KBM-7 (cell line): ENCODE measurements at places on chromosomes 2 and 18.

DNA sequence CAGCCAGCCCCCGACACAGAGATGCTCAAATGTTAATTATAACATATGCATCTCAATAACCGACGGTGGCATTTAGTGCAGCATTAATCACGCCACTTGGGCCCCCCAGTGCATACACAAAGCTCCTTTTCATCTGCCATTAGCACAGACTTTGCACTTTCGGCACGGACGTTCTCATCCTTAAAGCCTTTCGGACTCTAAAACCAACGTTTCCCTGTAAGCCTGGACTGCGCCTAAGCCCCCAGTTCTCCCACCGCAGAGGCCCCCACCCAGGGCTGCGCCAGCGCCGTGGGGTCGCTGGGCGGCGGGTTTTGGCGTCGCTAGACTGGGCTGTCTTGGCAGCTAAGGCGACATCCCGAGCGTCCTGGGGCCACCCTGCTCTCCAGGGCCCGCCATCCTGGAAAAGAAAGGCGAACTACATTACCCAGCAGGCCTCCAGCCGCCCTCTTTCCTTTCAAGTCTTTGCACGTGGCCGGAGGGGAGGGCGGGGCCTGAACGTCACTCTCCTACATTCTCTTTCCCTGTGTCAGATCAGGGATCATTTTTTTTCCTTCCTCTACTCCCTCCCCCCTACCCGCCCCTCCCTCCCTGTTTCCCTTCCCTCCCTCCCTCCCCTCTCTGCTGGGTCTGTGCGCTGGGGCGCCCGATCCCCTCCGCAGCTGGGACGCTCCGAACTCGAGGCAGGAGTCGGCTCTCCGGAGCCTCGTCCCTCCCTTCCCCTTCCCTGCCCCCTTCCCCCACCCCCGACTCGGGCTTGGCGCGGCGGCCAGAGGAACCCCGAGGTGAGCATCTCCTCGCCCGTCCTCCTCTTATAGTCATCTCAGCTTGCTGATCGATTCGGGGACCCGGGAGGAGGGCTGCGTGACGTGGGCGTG lies at the start of gene CTIF:
TSS of gene CTIF (plus strand) at position 501 of the 875 bp plus-strand sequence. CDS start 80,535 bp downstream, outside the sequence.
- peak; percentile 94 for DNase-seq

DNA sequence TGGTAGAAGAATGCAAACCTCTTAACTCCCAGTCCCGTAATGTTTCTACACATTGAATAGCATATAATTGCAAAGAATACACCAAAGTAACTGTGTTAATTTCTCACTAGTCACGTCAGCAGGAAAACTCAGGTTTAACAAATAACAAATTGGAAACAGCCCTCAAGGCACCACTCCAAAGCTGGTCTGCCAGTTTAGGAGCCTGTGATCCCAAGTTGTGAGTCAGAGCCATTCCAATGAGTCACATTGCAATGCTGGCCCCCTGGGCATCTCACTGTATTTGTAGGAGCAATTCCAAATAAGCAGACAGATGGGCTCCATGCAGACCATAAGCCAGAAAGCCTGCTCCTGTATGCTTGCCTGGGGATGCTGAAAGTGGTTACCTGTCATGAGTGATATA lies 143.2 kb upstream of the SETBP1 start:
- DNase-seq, result no peak

- no peak for DNase-seq
Measured at GRCh38 chr2:187577310-187577709, 23.1 kb upstream of the TFPI start.

DNA sequence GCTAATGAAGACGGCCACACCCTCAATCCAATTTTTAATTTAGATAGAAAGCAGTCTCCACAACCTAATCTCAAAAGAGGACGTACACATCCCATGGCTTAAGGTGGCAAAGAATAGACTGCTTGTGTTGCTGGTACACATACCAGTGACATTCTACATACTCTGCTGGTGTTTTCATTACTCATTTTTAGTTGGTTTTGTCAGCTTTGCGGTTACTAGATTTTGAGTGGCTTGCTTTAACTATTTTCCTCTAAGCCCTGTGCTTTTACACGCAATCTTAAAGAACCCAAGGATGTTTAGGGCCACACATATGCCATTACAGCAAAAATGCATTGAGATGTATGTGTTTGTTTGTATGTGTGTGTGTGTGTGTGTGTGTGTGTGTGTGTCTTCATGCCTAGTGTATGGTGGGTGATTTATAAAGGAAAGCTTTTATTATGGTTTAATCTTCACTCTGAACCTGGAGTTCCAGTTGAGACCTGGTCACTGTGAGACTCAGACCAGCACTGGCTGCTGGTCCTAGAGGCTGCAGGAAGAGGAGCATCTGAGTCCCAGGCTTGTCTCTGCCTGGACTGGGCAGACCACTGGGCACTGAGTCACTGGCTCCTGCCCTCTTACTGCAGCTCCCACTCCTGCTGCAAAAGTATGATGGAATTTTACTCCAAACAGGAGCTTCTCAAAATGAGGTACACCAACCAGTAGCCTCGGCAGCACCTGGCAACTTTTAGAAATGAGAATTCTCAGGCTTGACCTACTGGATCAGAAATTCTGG lies 415.9 kb downstream of the NBAS start:
- DNase-seq, result no peak

DNA sequence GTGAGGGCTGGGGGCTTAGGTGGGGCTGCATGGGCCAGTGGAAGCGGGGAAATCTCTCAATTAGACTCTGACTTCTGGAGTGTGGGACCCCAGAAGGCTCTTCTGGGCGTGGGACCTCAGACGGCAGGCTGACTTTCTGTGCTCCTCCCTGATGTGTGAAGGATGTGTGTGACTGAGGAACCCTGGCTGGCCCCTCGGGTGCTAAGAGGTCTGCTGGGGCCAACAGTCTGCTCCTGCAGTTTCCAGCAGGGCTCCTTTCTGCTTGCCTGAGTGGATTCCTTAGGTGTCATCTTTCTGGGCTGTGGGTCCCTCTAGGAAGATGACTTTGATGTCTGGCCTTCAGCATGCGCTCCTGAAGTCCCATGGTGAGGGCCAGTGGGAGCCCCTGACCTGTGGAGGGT lies 167.5 kb downstream of the DYSF start:
- no peak for DNase-seq

GRCh38 chr18:59172664-59173249 lies 33.1 kb downstream of the SEC11C start:
- DNase-seq, result no peak

GRCh38 chr2:21819454-21819853 lies 695.7 kb downstream of the TDRD15 start:
- no peak for DNase-seq

- DNase-seq, result no peak
Measured at GRCh38 chr18:65352186-65352585, 398.6 kb upstream of the CDH7 start.

DNA sequence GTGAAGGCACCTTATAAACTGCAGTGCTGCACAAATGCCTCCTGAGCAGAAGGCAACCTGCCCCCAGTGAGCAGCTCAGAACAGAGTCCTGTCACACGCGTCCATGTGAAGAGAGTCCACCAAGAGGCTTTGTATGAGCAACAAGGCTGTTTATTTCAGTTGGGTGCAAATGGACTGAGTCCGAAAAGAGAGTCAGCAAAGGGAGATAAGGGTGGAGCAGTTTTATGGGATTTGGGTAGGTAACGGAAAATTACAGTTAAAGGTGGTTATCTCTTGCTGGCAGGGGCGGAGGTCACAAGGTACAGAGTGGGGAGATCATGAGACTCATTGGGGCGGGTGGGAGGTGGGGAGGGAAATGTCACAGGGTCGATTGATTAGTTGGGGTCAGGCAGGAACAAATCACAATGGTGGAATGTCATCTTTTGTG lies 53.4 kb upstream of the RALBP1 start:
- DNase-seq, result no peak

DNA sequence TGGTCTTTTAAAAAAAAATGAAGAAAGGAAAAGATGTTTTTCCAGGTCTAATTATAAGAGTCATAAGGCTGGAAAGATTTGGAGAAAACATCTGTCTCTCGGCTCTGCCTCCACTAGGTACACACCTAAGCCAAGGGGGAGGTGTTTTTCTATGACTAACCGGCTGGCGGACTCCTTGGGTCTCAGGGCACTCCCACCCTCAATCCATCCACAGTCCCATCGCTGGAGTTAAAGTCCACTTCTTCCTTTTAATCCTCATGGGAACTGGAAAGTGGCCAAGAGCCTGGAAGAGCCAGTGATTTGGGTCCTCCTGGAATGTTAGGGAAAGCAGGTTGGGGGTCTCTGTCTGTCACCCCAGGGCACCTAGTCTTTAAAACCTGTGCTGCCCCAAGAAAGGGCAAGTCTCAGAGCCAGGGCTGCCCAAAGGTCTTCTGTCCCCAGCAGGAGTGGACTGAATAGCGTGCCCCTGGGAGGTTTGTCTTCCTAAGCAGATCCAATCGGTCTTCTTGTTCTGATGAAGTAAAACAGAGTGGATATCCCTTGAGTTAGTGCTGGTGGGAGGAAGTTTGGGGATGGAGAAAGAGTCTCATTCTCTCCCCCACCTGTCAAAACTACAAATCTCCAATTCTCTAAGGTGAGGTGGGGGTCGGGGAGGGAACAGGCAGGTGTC lies 66.4 kb downstream of the MCFD2 start:
- no peak for DNase-seq

GRCh38 chr18:68035774-68036522 lies 519.4 kb upstream of the DSEL start:
- no peak for DNase-seq

DNA sequence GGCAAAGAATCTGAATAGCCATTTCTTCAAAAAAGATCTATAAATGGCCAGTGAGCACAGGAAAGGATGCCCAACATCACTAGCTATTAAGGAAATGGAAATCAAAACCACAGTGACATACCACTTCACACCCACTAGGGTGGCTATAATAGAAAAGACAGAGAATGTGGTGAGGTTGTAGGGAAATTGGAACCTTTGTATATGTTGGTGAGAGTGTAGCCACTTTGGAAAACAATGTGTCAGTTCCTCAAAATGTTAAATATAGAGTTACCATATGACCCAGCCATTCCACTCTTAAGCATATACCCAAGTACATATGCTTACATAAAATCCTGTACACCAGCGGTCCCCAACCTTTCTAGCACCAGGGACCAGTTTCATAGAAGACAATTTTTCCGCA lies 152.8 kb downstream of the SMAD2 start:
- peak; percentile 60 for DNase-seq

DNA sequence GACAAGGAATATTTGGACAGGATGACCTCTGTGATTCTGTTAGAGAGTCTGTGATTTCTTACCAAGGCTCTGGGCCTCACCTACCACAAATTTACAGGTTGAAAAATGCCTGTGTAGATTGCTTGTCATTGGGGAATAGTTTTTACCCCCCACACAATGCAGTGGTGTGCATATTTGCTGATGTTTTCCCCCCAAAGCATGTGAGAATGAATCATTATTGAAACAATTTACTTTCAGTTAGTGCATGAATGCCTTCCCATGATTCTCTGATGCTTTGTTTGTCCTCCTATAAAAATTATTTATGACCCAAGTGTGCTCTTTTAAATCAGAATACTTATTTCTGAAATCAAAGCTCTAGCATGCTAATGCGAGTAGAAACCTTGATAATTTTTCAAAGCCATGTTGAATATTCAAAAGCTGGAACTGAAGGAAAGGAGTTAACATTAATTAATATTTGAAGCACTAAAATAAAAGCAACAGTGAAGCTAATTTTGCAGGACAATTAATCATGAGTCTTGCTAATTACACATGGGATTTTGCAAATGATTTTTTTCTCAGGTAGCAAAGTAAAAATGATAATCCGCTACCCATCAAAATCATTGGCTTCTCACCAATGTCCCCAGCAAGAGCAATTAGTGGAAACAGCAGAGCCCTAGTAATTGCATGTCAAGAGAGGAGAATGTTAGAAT lies 361.2 kb upstream of the HNRNPA3 start:
- DNase-seq, result no peak

DNA sequence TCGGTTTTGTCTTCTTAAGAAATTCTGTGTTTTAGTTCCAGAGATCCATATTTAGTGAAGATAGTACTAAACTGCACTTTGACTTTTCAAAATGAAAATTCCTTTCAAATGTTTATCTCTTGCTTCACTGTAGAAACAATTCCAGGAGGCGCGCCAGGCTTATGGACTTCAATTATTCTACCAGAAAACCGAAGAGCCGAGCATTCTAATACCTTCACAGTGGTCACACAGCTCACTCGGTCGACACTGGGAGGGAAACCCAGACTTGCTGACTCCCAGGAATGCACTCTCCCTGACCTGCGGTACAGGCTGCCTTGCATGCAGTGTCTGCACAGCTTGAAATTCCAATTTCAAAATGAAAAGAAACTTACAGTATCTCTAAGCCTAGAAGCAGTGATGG lies 119.9 kb upstream of the PIEZO2 start:
- no peak for DNase-seq

DNA sequence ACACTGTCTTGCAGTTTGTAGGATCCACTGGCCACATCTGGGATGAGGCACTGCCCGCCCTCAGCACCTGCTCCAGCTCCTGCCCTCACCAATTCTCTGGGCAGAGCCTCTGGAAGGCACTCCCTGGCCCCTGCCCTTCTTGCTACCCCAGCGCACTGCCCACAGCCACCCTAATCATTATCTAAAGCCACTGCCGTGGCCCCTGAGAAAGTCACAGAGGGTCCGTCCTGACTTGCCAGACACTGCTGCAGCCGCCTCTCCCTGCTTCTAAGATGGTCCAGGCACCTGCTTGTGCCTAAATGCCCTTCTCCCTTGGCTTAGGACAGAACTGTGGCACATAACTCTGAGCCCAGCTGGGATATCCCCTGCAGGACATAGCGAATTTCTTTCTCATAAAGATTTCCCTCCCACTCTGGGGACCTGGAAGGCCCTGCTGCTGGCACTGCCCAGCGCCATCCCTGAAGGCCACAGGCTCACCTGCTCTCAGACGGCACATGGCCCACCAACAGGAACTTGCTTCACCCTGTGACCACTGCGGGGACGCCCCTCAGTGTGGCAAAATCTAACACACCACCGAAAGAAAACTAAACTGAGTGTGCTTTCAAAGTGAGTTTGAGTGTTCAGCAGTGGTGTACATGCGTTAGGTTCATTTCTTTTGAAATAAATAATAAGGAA lies 244.9 kb downstream of the HDAC4 start:
- no peak for DNase-seq

DNA sequence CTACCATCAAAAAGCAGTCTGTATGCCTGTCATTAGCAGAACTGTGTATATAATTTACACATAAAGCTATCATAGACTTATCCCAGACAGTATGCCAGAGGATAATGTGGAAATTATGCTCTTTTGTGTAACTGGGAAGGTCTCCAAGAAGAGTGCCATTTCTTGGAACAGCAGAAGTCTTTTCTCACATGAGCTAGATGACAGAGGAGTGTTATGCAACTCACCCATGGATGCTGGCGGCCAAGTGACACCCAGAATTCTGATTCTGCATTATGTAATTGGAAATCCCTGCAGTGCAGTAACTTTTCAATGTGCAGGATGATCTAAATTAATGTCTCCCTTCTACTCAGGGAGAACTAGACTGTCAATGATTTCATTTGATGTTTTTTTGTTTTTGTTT lies 160.0 kb downstream of the UBE2E3 start:
- no peak for DNase-seq
